ENCODE measurements at places on chromosomes 16 and 17.
A peak's percentile ranks its signal among the peaks of the same experiment; 100 is the strongest.

DNA sequence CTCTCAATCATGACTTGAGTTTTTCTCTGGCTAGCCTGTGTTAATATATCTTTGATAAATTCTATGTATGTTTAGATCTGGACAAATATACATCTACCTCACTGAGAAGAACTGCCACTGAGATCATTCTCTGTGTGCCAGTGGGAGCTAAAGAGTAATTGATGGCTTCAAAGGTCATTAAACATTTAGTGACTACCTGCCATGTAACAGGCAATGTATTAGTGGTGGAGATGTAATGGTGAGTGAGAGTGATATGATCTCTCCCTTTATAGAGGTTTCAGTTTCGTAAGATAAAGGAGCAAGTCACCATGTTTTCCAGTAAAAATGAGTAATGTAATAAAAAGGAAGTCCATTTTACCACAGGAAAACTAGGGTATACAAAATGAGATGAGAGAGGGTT is 235.8 kb upstream of the CDH8 start:
- H3K4me3 ChIP-seq, result no peak overlapping the region
- no peak for DNase-seq
- no peaks in the 10 kb centered on the region for H3K36me3 ChIP-seq

DNA sequence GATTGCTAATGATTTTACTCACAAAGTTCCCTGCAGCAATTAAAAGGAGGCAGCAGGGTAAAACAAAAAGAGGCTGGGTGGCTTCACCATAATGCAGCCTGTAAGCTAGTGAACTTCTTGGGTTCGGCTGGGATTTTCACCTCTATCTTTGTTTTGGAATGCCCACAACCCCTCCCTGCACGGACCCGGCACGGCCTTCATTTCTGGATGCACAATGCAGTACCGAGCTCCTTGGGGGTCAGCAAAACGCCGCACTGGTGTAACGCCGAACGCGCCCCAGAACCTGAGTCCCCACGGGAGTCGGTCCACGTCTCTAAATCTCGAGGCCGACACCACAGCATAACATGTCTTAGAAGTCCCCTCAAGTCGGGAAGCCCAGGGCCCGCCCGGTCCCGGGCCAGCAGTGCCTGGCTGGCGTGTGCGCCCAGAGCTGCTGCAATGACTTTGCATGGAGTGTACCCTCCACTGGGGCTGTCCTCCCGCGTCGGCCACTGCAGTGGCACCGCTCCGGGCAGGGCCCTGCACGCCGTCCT is 759 bp downstream of the UBE2O start:
- peaks cover 3% of the 10 kb centered on the region for H3K27me3 ChIP-seq
- no peak for DNase-seq
- H3K4me3 ChIP-seq, result peak overlapping the region; percentile 92
- H3K36me3 ChIP-seq, result peaks cover 3% of the 10 kb centered on the region
- peaks cover 44% of the 10 kb centered on the region for H3K4me1 ChIP-seq

DNA sequence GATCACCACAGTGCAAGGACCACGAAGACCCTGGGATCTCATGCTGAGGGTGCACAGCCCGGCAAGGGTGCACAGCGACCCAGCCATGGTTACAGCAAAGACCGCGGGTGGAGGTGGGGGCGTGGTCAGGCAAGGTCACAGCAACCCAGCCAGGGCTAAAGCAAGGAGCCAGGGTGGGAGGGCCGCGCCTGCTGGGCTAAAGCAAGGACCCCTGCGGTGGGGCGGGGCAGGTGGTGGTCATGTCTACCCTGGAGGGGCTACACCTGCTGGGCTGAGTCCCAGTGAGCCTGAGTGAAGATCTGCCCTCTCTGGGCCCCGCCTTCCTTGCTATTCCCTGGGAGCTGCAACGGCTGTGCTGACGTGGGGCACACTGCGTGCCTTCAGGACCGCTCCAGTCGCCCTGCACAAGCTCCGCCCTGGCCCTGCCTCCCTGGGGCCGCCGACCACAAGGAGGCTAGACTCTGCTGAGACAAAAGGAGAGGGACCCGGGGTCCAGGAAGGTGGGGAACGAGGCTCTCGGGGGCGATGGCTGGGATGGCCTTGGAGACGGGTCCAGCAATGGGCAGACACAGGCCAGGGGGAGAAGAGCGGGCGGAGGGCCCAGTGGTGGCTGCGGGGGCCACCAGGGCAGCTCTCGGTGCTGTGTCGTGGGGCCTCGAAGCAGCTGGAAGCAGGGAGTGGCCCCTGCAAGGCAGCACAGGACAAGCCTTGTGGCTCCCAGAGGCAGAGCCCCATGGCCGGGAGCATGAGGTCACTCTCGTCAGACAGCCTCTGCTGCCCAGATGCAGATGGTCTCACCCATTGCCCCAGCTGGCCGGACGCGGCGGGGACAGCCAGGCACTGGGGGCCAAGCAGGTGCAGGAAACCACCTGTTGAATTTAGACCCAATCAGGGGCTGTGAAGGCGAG is 52.8 kb downstream of the CBFA2T3 start:
- DNase-seq, result no peak
- H3K36me3 ChIP-seq, result no peaks in the 10 kb centered on the region
- H3K4me3 ChIP-seq, result no peak overlapping the region
- no peak overlapping the region for H3K27ac ChIP-seq

DNA sequence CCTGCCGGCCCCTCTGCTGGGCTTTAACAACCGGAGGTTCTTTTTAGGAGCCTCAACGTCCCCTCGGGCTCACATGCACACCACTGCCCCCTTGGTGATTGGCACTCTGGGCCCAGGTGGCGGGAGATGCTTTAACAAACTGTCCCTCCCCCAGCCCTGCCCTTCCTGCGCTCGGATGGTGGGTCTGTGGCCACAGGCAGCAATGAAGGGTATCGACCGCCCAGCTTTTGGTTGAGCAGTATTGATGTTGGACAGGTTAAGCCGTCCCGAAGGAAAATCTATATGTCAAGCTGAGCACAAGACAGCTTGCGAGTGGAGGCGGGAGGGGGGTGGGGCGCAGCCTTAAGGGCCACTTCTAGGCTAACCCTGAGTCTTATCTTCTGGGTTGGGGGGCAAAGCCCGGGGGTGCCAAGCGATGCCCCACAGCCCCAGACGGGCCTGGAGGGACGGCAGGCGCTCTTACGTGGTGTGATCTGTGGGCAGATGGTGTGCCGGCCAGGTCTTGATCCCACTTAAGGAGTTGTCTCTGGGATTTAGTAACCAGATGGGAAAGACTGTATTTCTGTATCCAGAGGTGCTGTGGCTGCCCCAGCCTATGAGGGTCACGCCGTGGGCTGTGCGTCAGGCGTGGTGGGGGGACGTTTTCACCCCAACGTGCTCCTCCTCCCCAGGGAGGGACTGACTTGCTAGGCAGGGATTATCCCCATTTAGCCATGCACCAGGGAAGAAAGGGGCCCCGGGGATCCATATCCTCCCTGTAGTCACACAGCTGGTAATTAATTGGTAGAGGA is 6.2 kb downstream of the GSE1 start:
- H3K27ac ChIP-seq, result no peak overlapping the region
- H3K4me3 ChIP-seq, result no peak overlapping the region
- peaks cover 13% of the 10 kb centered on the region for H3K36me3 ChIP-seq
- DNase-seq, result no peak

- H3K4me3 ChIP-seq, result peak within 1 kb of the TSS; percentile 63
- DNase-seq, result no peak
- H3K4me1 ChIP-seq, result peaks cover 4% of the 10 kb centered on the region
- no peak within 1 kb of the TSS for H3K27ac ChIP-seq
- H3K36me3 ChIP-seq, result peaks cover 25% of the 10 kb centered on the region
Observed at GRCh38 chr17:82734987-82735866, at the start of gene FN3K. Gene FN3K, plus strand, starts transcription at chr17:82735615. Its CDS starts 22 bp downstream, at chr17:82735637.

GRCh38 chr16:28218109-28218508 is 6.3 kb upstream of the XPO6 start:
- no peak overlapping the region for H3K4me3 ChIP-seq
- DNase-seq, result peak; percentile 40
- no peak overlapping the region for H3K27ac ChIP-seq

- H3K36me3 ChIP-seq, result no peaks in the 10 kb centered on the region
- no peak overlapping the region for H3K4me3 ChIP-seq
- no peak overlapping the region for H3K27ac ChIP-seq
- no peaks in the 10 kb centered on the region for H3K4me1 ChIP-seq
- DNase-seq, result no peak
Observed at GRCh38 chr17:5123343-5124124, 7.7 kb downstream of the USP6 start.

GRCh38 chr17:62696726-62697490 is 69.4 kb downstream of the MRC2 start:
- H3K36me3 ChIP-seq, result no peaks in the 10 kb centered on the region
- H3K4me1 ChIP-seq, result no peaks in the 10 kb centered on the region
- no peak overlapping the region for H3K4me3 ChIP-seq
- no peak for DNase-seq
- H3K27me3 ChIP-seq, result peaks cover 8% of the 10 kb centered on the region
- no peak overlapping the region for H3K27ac ChIP-seq

DNA sequence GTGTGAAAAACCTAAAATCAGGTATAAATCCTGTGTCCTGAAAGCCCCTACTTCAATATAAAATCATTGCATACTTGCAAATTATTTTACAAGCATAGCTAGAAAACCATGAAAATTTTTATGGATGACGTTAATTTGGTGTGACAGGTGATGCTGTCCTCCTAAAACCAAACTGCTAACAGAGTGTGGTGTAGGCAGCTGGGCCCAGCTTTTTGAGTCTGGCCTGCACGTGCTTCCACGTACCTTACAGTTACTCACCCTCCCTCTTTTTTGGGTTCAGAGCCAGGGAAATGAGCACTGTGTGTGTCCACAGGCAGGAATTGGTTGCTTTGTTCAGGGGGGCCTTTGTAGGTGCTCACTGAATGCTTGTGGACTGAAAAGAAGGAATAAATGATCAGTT is 36.4 kb downstream of the CLEC16A start:
- H3K36me3 ChIP-seq, result peaks cover 51% of the 10 kb centered on the region
- H3K27ac ChIP-seq, result peak overlapping the region; percentile 26
- H3K27me3 ChIP-seq, result no peaks in the 10 kb centered on the region
- peaks cover 73% of the 10 kb centered on the region for H3K4me1 ChIP-seq
- no peak overlapping the region for H3K4me3 ChIP-seq

DNA sequence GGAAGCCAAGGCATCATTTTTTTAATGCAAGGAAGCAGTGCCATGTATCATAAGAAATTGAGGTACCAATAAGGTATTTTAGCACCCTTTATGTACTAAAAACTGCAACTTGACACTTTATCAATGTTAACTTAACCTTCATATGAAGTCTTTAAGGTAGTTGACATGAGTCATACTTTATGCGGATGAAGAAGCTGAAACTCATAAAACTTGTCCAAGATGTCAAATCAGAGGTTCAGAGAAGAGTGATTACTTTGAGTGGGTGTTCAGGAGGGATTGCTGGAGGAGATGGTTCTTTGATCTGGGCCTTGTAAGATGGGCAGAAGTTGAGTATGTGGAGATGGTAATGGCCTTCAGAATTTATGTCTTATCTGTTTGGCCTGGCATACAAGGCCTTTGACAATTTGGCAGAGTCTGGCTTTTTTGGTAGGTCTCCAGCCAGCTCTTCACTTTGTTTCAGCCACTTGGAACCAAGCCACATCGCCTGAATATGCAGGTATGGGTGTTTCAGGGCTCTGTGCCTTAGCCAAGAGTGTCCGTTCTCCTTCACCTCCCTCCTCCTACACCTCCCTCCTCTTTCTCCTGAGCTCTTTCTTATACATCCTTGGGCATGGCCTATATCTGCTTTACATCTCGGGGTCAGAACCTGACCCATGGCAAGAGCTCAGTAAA is 23.7 kb downstream of the YPEL2 start:
- peaks cover 31% of the 10 kb centered on the region for H3K4me1 ChIP-seq
- DNase-seq, result no peak
- H3K4me3 ChIP-seq, result no peak overlapping the region
- H3K27ac ChIP-seq, result no peak overlapping the region
- no peaks in the 10 kb centered on the region for H3K27me3 ChIP-seq
- peaks cover 36% of the 10 kb centered on the region for H3K36me3 ChIP-seq

- no peak overlapping the region for H3K27ac ChIP-seq
- H3K4me1 ChIP-seq, result no peaks in the 10 kb centered on the region
- H3K27me3 ChIP-seq, result no peaks in the 10 kb centered on the region
- DNase-seq, result no peak
- no peaks in the 10 kb centered on the region for H3K36me3 ChIP-seq
Observed at GRCh38 chr16:53625221-53625620, 78.4 kb downstream of the RPGRIP1L start.

DNA sequence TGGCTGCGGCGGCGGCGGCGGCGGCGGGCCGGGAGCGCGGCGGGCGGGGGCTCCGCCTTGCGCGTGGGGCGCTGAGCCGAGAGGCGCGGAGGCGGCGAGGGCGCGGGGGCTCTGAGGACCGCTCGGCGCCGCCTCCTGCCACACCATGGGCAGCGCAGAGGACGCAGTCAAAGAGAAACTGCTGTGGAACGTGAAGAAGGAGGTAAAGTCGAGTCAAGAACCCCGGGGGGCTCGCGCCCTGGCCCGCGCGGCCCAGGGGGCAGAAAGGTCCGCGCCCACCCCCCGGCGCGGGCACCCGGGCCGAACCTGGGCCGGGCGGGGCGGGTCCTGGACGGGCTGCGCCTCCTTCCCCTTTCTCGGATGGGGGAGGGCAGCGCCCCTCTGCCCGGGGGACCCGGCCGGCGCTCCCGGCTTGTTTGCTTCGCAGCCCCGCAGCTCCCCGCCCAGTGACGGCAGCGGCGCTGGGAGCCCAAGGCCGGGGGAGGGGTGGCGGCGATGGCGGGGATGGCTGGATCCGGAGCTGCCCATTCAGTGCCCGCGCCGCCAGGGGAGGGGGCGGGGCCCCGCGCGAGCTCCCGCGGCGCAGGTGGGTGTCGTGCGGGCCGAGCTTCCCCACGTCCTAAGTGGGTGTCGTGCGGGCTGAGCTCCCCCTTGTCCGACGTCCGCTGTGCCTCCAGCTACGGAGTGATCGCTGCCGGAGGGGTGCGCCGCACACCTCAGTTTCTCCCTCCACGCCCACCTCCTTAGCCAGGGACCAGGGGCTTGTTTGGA is 428 bp downstream of the SGSM2 start:
- peaks cover 20% of the 10 kb centered on the region for H3K4me1 ChIP-seq
- peak overlapping the region; percentile 71 for H3K27ac ChIP-seq

- no peak overlapping the region for H3K4me3 ChIP-seq
- no peaks in the 10 kb centered on the region for H3K36me3 ChIP-seq
- H3K27me3 ChIP-seq, result no peaks in the 10 kb centered on the region
- no peaks in the 10 kb centered on the region for H3K4me1 ChIP-seq
- H3K27ac ChIP-seq, result no peak overlapping the region
Observed at GRCh38 chr17:79446399-79447009, 164.3 kb downstream of the RBFOX3 start.

Data from T-helper 2 cell treated with Interferon-gamma antibody and Interleukin-4, amounts not matched to agents 5 μg/mL and 100 μg/mL, for 36 hours (primary cell).